ENCODE measurements at places on chromosomes 4 and X.

DNA sequence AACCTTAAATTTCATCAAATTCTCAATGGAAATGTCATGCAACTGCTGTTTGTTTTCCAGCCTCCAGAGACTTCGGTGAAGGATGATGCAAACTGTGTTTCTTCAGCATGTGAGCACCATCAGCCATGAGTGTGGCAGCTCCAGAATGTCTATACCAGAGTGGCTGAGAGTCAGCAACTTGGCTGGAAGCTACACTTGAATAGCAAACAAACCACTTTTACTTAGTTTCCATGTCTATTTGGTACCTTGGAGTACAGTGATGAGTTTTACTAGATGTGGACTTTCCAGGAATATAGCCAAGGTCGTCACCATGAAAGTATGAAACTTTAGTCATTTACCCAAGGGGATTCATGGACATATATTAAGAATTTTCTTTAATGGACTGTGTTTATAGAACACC lies 4.3 kb upstream of the IL21 start:
- DNase-seq, result no peak

GRCh38 chr4:152486429-152487389 lies 49.2 kb downstream of the FBXW7 start:
- no peak for DNase-seq

DNA sequence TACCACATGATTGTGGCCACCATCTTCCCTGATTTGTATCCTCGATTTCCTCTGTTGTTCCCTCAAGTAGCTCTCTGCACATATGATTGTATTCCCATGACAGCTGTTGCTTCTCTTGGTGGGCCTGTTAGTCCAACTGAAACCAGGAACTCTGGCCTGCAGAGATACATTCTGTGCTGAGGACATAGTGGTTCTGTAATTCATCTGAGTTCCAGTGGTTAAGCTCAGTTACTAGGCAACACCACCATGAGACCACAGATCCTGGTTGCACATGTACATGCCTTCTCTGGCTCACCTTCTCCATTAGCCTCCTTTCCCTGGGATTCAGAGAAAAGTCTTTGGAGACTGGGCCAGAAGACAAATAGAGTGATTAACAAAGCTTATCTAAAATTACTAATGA lies 172.1 kb upstream of the SLC7A11 start:
- no peak for DNase-seq

DNA sequence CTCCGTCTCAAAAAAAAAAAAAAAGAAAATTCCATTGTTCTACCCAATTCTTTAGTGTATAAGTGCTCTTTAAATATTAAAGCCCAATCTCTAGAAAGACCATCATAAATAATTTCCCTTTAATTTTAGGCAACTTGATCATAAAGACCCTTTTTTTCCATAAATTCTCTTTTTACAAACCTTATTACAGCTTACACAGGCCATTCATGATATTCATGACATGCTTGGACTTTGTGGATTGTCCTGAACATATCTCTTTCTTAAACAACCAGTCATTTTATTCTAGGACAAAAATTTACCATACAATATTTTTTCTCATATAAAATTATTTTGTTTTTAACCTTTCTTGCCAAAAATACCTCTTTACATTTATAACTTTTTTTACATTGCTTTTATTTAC lies 30.5 kb downstream of the TLR8 start:
- no peak for DNase-seq

DNA sequence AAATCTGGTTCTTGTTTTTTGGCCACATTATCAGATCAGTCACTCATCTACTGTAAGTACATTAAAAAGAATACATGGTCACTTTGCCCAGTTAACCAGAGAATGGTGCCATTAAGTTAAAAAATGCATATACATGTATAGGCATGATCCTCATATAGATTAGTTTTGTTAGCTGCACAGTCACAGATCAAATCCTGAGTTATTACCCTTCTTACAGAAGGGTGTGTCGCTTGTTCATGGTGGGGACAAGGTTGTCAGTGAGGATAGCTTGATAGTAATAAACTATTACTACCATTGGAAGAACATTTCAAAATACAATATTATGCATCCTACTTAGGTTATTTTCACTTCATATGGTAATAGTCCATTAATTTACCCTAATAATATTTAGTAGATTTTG lies 48.5 kb downstream of the GALNT7 start:
- DNase-seq, result no peak

GRCh38 chr4:142585411-142585810 lies 260.7 kb downstream of the INPP4B start:
- DNase-seq, result no peak

DNA sequence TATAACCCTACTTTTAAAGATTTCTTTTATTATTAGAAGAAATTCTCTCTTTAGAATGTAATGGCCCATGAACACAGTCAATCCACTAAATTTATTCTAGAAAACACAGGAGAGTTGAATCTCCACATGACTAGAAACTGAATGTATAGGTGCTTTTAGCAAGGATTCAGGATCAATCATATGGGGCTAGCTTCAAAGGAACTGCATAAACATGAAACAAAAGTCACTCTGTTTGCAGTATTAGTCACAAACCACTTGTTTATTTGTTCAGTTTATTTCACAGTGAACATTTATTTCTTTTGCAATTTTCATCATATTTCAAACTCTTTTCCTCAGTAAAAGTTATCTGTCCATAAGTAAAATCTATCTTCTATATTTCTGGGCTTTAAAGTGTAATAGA lies 1604.6 kb downstream of the PCDH18 start:
- DNase-seq, result no peak

DNA sequence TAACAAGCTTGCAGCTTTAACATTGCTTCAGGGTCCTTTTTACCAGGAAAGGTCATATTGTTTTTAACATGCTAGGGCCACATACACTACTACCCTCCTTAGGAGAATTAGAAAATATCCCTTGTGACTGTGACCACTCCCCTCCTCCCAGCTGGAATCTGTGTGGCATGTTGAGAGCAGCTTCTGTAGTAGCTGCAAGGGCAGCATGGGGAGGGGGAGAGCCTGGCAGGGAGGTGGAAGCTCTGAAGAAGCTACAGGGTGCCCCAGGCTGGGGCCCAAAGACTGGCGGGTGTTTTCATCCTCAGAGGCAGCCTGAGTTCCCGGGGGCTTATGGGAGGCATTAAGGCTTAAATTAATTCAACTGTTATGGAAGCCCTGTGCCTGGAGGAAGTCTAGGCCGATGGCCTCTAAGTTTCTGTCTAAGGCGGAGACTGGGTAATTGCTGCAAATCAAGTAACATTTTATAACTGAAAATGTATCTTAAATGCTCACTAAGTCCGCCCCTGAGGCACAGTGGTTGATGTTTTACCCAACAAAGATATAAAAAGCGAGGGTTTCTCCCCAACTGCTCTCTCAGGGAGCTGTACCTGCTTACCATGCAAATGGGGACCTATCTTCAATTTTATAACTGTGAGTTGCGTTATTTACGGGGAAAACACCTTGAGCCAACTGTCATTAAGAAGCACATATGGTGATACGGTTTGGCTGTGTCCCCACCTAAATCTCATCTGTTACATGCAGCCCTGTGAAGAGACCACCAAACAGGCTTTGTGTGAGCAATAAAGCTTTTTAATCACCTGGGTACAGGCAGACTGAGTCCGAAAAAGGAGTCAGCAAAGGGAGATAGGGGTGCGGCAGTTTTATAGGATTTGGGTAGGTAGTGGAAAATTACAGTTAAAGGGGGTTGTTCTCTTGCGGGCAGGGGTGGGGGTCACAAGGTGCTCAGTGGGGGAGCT lies 37.4 kb upstream of the STS start:
- no peak for DNase-seq

- no peak for DNase-seq
Observed at GRCh38 chrX:15146515-15146914, 123.4 kb downstream of the ASB9 start.

DNA sequence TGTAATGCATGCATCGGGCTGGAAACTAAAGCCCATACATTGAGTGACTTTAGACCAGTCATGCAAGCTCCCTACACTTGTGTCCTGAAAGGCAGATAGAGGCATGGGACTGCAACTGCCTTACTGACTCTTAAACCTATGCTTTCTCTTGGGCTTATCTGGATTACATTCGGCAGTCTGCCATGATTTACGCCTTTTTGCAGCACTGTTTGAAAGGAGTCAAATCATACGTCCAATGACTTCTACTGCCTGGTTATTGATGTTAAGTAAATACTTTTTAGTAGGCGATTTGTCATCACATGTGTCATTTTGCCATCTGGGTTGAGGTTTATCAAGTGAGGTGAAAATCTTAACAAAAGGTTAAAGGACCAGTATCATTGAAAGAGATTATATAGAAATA lies 31.5 kb downstream of the SORBS2 start:
- DNase-seq, result no peak

DNA sequence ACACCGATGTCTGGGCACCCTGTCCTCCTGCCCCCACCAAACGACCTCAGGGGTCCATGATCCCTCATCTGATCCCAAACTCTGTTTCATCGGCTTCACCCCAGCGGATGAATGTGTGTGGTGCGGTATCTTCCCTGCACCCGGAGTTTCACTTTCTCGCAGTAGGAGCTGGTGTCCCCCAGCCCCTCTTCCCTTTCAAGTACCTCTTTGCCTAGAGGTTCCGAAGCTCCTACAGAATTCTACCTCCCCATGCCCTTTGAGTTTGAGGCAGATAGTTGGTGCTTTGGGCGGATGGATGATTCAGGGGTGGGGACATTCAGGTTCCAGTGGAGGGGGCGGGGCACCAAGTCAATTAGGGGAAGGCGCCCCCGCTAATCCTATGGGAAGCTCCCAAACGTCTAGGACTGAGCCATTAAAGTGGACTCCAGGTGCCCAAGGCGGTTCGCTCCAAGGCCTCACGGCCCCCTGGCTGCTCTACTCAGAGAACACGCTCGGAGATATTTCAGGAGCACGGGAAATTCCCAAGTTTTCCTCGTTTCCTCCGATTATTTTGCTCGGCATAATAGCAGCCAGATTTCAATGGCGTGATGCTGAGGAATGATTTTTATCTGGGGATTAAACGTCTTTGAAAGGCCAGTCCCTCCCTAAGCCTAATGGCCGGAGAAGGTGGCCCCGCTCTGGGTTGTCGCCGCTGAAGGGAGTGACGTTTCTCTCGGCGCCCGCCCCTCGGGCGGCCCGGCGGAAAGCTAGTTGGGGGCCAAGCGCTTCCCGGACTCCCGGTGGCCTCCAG lies 1.3 kb downstream of the MSX1 start:
- no peak for DNase-seq

DNA sequence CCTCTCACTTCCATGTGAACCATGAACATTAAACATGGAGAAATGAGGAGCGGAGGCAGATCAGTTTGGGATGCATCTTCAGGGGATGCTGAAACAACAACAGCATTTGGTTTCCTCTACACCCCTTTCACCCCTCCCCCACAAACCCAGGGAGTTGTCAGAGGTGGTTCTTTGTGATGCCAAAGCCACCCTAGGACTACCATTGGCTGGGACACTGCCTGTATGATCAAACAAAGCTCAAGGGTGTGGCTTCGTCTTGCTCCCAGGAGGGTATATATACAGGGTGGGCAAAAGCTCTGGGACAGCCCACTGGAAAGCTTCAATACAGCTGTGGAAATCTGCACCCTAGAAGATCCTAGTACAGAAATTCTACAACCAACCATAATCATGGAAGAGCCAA lies at the start of gene SPANXN4:
SPANXN4 (plus strand) TSS at position 301 of the 400 bp plus-strand sequence; CDS start at position 388, 87 bp downstream.
- DNase-seq, result no peak

DNA sequence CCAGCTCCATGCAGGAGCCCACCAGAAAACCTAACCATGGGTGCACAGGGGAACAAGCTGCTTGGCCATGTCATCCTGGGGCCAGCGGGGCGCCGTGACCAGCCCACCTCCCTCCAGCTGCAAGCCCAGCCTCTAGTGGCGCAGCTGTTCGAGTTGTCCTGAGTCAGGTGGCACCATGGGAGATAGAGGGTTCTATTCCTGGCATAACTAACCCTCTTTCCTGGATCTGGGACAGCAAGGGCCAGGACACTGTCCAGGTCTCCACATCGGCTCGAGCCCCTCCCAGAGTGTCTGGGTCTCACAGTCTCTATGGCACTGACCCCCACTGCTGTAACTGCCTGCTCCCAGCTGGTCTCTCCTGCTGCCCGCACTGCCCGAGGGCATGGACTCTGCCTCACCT lies 16.7 kb downstream of the ABLIM2 start:
- DNase-seq, result no peak

GRCh38 chr4:156633847-156634246 lies 337.8 kb downstream of the PDGFC start:
- DNase-seq, result no peak

DNA sequence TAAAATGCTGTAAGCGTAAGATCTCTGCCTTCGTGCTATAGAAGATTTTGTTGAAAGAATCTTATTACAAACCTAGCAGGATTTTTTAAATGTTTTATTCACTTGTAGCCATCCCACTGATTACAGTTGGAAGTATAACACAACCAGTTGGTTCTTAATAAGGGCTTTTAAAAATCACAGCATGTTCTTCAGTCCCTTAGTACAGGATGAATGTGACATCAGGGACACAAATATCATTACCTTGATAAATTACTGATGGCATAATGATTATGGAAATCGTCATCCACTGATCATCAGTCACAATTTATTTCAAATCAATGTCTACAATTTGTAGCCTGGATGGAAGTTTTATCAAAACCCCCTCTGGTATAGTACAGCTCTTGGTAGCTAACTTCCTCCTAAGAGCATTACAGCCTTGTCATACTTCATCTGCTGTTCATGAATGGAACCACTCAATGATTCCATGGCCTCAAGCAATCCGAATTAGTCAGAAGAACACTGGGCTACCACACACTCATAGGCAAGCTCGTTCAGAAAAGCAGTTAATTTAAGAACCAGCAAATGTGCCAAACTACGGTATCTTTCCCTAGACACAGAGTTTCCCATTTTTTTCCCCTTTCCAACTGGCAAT lies 389.2 kb upstream of the TENM3 start:
- DNase-seq, result no peak

GRCh38 chr4:147928400-147928799 lies 196.5 kb downstream of the ARHGAP10 start:
- DNase-seq, result no peak

- DNase-seq, result no peak
Observed at GRCh38 chrX:117851025-117851424, 265.6 kb downstream of the KLHL13 start.
